Progenitor cell of endocrine pancreas (in vitro differentiated cells): ENCODE measurements at places on chromosomes 16 and 17.

- DNase-seq = no peak
Observed at GRCh38 chr16:89164847-89165680, 6.5 kb upstream of the CDH15 start.

GRCh38 chr17:74128456-74129211, 74.8 kb upstream of the RPL38 start:
- no peak for DNase-seq

GRCh38 chr17:44376779-44377178, 12.7 kb downstream of the ITGA2B start:
- no peak for DNase-seq

- no peak for DNase-seq
Observed at GRCh38 chr16:47627085-47627639, 166.0 kb downstream of the PHKB start.

DNA sequence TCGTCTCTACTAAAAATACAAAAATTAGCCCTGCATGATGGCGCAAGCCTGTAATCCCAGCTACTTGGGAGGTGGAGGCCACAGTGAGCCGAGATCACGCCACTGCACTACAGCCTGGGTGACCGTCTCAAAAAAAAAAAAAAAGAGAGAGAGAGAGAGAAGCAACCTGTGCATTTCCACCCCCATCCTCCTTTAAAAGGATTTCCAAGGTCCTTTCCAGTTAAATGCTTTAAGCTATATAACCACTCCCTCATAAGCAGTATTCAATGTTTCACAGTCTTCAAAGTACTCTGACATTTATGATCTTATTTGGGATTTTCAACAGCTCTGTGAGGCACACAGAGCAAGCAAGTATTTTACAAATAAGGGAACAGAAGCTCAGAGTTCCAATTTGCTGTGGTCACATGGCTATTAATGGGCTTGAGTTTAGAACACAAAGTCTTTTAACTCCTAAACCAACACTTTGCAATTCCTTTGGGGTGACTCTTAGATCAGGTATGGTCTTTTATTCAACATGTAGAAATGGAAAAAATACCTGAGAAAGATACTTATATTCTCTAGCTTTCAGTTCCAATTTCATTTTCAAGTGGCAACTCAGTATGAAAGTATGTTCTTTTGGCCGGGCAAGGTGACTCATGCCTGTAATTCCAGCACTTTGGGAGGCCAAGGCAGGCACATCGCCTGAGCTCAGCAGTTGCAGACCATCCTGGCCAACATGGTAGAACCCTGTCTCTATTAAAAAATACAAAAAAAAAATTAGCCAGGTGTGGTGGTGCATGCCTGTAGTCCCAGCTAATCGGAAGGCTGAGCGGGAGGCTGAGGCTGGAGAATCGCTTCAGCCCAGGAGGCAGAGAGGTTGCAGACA, 31.3 kb downstream of the SPOP start:
- no peak for DNase-seq

GRCh38 chr16:66651965-66652364, 44.6 kb downstream of the CMTM4 start:
- DNase-seq = no peak

DNA sequence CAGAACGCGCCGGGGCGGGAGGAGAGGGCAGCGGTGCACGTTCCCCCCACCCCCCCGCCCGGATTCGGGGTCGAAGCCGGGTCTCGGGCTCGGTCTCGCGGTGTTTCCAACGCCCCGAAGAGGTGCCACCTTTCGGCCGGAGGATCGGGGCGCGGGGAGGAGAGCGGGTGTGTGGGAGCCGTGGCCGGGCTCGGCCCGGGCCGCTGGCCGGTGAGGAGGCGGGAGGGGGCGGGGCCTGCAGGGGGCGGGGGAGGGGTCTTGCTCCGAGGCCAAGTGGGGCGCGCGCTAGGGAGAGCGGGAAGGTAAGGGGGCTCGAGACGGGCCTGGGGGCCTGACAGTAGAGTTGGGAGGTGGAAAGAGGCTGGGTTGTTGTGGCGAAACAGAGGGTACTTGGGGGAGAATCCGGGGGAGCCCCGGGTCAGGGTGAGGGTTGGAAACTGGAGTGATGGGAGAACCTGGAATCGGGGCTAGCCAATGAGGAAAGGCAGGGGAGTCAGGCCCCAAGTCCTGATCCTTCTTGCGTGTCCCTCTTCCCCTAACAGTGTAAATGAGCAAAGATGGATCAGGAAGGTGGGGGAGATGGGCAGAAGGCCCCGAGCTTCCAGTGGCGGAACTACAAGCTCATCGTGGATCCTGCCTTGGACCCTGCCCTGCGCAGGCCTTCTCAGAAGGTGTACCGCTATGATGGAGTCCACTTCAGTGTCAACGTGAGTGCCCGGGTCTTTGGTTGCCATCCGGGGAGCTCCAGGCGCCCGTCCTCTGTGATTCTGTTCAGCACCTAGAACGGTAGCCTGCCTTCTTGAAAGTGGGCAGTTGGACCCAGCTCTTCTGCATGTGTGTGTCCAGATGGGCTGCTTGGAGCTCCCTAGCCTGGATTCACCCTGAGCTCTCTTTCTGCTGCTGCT, 873 bp downstream of the SETD1A start:
- peak; percentile 63 for DNase-seq

GRCh38 chr16:85317704-85318103, 205.4 kb upstream of the CIBAR2 start:
- no peak for DNase-seq
